ENCODE measurements at places on chromosomes 3 and 15.
A peak's percentile ranks its signal among the peaks of the same experiment; 100 is the strongest.

- no peak for DNase-seq
These were observed 43.1 kb downstream of the STARD5 start for GRCh38 chr15:81280696-81281455.

- DNase-seq: peak; percentile 10
These were observed 1.0 kb downstream of the PAK2 start for GRCh38 chr3:196740481-196741248.

DNA sequence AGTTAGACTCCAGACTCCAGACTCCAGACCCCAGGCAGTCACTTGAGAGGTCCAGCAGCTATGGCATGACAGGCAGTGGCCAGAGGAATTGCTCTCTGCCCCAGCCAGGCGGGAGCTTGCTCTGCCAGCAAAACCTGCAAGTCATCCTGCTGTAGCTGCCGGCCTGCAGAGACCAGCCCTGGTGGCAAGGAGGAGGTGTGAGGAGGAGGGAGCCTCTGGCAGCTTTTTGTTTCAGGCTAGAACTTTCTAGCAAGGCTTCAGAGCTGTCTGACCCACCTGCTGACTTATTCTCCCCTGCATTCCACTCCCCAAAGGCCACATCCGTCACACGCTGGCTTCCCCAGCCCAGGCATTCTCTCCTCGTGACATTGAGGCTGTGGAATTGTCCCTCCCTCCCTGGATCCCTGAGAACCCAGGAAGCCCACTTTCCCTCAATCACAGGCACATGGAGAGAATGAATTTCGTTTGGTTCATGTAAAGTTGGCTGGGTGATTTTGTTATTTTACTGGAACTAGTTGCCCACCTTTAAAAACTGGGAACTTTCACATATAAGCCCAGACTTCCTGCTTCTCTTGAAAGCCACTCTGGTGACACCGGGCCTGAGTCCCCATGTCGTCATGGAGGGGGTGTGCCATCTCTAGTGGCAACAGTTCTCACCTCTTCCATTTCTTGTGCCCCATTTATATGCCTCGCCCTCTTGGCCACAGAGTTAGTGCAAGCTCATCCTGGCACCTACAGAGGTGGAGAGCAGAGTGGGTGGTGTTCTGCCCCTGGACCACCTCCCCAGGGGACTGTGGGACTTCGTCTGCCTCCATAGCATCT lies 82.7 kb downstream of the ABHD5 start:
- no peak for DNase-seq

GRCh38 chr15:69729167-69729748 lies 276.6 kb downstream of the RPLP1 start:
- DNase-seq: peak; percentile 47

GRCh38 chr3:141686466-141687291 lies 51.4 kb upstream of the RNF7 start:
- DNase-seq: no peak

GRCh38 chr15:59354417-59355031 lies 18.1 kb downstream of the MYO1E start:
- DNase-seq: no peak

- no peak for DNase-seq
These were observed 1.7 kb upstream of the TLR9 start for GRCh38 chr3:52227117-52227516.

GRCh38 chr15:82551646-82552247 lies 11.5 kb upstream of the RPS17 start:
- DNase-seq: no peak

DNA sequence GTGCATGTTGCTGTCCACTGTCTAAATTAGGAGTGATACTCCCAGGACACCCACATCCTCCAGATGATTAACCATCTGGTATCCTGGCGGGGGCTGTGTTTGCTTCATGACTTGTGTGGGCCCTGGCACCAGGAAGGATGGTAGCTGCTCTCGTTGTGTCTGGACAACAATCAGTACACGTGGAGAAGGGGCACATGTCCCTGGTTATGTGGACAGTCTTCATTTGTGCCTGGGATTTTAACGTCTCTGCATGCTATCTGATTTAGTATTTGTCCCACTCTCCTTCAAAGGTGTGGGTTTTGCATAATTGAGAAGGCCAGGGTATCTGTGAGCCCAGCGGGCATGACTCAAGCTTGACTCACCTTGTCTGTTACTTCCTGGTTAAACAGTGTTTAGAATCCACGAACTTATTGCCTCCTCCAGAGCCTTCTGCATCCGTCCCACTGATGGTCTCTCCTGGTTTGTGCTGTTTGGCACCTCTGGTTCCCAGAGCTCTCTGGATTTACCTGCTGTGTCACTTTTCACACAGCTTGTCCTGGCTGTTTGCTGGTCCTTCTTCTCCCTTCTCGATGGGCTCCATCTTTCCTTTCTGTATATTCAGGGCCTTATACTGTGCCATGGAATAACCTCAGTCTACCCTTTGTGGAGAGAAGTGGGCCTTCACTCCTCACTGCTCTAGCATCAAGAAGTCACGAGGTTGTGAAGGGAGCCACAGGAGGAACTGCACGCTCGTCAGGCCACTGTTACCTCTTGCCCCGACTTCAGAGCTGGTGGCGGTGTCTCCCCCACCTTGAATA lies 32.5 kb downstream of the ARNT2 start:
- no peak for DNase-seq

DNA sequence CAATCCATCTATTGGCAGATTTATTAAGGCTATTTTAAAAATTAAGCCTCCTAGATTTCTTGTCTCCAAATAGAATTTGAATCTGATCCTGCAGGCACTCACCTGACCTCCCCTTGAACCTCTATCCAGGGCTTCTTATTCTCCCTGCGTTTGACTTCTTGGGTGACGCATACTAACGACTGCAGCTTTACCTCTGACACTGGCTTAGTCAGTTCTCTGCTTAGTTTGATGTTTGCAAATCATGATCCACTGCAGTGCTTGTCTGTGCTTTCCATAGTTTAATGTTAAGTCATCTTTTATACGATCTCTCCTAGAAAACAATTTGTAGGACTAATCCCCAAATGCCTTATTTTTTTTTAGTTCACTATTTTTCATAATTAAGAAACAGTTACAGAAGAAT lies 233.1 kb downstream of the ROBO1 start:
- no peak for DNase-seq

DNA sequence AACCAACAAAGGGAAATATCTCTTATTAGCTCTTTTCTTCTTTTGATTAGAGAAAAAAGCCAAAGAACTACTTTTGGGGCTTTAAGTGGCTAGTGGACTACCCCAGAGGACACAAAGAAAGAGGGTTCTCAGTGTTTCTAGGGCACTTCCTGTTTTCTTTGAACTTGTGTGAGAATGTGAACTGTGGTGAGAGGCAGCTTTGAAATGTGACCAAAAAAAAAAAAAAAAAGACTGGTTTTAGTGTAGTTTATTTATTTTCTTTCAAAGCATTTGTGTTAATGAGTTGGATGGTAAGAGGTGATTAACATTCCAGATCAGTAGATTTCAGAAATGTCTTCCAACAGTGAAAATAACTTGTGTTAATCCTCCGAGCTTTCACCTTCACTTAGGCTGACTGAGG lies 32.4 kb downstream of the SELENOT start:
- DNase-seq: no peak

DNA sequence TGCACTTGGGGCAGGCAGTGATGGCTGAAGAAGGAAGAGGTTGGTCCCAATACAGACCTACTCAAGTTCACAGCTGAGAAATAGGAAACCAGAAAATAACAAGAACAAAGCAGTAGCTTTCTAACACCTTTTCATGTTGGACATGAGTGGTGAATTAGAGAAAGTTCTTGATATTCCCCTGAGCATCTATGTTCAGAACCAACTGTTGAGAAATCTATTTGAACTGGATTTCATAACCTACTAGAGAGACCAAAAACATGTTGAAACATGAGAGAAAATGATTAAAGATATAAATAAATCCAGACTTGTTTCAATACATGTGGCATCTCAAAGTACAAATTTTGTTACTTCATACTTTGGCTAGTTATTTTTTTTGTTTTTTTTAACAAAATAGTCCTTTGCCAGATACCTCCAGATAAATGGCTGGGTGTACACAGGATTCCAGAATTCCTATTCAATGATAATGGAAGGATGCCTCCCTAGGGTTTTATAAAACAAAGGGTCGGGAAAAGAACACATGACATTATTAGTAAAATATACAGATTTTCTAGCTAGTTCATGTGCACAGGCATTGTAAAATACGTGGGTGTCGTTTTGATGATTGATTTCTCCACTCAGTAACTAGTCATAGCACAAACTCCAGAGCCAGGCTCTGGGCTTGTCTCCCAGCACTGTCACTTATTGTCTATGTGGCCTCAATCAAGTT lies 34.4 kb upstream of the TNFSF10 start:
- DNase-seq: no peak

DNA sequence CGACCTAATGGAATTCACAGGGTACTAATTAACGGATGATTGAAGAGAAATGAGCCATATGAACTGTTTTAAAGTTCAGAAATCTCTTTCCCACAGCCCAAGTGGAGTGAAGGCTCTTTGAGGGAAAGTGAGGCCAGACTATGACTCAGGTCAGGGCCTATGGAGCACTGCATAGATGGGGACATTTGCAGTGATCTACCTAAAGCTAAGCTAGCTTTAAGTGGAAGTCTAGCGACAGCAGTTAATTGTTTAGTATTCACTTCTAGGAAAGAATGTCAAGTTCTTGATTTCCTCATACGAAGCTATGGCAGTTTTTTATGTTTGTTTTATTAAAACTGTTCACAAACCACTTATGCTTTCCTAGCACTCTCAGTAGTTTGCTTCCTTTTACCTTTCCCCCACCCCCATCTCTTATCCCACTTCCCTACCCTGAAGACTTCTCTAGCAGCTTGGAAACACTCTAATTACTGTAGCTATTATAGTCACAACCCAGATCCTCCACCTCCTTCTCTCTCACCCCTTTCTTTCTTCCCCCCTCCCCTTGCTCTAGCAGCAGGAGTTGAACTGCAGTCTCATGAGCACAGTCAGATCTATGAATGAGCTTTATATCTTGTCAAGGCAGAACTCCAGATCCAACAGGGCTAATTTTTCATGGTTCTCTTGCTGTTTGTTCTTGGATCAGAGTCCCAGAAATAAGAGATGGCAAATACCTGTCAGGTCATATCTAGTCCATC lies 6.2 kb downstream of the ZNF609 start:
- no peak for DNase-seq

DNA sequence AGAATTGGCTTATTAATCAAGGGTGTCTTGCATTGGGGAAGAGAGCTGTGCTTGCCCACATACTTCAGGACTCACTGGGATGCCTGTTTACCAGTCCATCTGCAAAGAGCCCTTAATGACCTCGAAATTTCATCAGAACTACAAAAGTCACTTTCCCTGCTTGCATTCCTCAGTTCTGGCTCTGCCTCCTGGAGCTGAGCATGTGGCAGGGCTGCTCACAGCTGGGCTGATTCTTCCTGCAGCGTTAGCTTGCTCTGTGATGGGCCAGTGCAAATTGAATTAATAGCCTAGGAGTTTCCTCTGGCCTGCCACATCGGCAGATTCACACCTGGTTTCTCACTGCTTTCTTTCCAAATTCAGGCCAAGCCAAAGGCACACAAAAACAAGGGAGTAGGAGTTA lies 108.9 kb downstream of the DUT start:
- no peak for DNase-seq

- DNase-seq: no peak
These were observed 122.4 kb downstream of the THSD4 start for GRCh38 chr15:71237456-71238188.

GRCh38 chr3:58116985-58117384 lies 93.8 kb downstream of the DNASE1L3 start:
- DNase-seq: no peak

- DNase-seq: no peak
These were observed 134.3 kb downstream of the CNTN6 start for GRCh38 chr3:1227111-1227510.

- DNase-seq: no peak
These were observed 17.4 kb downstream of the ITGA11 start for GRCh38 chr15:68414591-68414990.

- DNase-seq: no peak
These were observed 72.2 kb downstream of the PPCDC start for GRCh38 chr15:75095594-75095993.

DNA sequence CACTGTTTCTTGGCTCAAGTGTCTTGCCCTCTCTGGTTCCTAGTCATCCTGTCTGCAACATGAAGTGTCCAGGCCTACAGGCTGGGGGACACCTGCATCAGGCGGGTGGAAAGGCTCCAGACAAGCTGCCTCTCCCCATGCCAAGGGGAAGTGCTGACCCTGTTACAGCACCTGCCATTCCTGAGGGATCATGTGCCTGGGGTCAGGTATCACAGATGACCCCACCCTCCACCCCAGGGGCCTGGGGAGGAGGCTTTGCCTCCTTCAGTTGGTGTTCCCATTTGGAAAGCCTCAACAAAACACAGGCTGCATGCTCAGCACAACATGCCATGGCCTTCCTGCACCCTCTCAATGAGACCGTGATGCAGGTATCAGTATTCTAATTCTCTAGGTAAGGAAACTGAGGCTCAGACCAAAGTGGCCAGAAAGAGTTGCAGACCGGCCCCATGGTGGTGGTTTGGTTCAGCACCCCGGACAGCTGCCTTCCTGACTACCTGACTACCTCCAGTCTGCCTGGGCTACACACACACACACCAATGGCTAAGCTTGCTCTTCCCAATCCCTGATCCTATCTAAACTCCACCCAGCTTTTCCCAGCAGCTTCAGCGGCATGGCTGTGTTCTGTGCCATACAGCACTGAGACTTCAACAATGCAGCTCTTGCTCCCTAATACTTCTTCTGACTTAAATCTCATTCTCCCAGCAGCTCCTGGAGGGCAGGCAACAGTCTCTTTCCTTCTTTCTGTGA lies 69.7 kb upstream of the LINGO1 start:
- peak; percentile 65 for DNase-seq

- peak; percentile 61 for DNase-seq
These were observed 31.5 kb upstream of the LDHAL6B start for GRCh38 chr15:59174835-59175831.

DNA sequence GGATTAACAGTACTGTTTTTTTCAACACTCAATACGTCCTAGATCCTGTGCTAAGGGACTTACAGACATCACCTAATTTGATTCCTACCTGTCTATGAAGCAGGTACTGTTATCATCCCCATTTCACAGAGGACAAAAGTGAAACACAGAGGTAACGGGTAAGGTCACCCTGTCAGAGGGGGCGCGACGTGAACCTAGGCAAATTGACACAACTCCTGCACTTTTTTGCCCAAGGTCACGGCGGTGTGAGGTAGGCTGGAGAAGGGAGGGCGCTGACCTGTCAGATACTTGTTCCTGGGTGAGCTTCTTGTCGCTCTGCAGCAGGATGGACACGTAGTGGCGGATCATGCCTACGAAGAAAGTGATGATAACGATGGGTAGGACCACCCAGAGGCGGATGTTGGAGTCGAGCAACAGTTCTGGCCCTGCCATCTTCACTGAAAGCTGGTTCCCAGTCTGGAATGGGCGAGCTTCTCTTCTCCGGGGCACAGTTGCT lies 363 bp downstream of the EMC3 start:
- no peak for DNase-seq

DNA sequence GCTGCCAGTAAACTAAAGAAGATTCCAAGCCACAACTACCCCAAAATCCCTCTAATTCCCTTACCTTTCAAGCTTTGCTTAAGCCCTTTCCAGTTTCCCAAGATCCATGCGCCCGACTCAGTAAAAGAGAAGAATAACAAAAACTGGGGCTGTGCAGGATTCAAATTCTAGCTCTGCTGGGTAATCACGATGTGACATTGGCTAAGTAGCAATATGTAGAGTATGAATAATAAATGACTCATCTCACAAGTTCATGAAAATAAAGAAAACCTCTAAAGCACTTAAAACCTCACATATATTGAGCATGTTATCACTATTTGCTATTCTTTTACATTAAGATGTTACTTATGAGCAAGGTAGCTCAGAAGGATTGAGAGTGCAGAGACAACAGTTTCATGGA lies 522.2 kb upstream of the ZNF717 start:
- DNase-seq: no peak

Measured in HEK293T (cell line).